SK-N-MC (cell line): ENCODE measurements at places on chromosomes 3 and 15.

GRCh38 chr15:69624155-69624520 lies 171.5 kb downstream of the RPLP1 start:
- no peak for DNase-seq

DNA sequence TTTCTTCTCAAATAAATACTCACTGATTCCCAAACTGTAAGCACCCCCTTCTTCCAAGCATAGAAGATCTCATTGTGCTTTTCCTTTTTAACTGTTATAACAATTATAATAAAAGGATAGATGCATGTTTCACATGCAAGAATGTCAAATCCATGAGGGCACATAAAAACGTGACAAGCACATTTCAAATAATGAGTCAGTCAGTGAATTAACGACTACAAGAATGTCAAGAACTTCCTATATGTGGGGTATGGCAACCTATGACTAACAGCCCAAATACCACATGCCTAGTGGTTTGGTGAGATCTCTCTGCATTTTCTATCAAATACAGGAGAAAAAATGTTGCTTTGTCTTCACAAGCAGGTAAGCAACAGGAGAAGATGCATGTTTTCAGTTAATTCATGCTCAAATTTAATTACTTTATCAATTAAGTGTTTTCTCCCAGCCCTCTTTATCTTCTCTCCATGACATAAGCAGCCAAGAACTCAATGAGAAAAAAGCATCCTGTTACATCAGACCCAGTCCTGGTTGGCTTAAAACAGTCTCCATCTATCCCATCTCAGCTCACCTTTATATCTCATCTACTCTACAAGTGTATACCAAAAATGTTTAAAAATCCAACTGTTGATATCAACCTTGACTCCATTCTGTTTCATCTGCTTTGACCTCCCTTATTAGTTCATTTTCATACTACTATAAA lies 181.5 kb upstream of the LMCD1 start:
- no peak for DNase-seq

GRCh38 chr15:89197503-89197971 lies 23.8 kb downstream of the RLBP1 start:
- DNase-seq: no peak

GRCh38 chr3:131702146-131702545 lies 199.4 kb upstream of the MRPL3 start:
- DNase-seq: no peak
